Aorta (tissue), 5 donors: ENCODE measurements at places on chromosomes 6 and 20. TPM values are rescaled to one million over a fixed set of nuclear protein-coding genes. Genes with fewer than 3 reads are reported as not detected.

DNA sequence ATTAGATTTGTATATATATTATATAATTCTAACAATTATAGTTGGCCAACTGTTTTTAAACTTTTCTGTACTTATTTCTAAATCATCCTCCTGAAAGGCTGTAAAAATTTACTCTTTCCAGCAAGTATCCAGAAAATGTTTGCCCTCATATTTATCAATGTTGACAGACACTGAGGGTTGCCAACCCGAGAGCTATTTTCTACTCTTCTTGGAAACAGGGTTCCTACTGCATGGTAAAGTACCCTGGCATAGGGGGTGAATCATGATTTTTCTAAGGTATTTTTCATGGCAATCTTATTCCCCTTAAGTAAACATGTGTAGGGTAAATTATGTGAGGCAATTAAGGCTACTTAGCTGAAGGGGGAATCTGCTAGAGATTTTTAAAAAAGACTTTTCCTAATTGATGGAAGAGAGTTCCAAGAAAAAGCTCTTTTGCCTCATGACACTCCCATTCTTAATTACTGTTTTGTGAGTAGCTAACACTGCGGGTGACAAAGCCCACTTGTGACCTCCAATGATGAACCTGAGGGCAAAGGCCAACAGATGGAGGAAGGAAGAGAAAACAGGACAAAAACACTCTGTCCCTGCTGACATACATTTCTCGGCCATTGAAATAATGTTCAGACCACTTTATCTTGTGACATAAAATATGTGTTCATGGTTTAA is 37.9 kb downstream of the GPX5 start:
- no peaks in the 10 kb centered on the region for H3K36me3 ChIP-seq
- H3K4me1 ChIP-seq = no peaks in the 10 kb centered on the region
- H3K27ac ChIP-seq = no peak overlapping the region
- DNase-seq = no peak

DNA sequence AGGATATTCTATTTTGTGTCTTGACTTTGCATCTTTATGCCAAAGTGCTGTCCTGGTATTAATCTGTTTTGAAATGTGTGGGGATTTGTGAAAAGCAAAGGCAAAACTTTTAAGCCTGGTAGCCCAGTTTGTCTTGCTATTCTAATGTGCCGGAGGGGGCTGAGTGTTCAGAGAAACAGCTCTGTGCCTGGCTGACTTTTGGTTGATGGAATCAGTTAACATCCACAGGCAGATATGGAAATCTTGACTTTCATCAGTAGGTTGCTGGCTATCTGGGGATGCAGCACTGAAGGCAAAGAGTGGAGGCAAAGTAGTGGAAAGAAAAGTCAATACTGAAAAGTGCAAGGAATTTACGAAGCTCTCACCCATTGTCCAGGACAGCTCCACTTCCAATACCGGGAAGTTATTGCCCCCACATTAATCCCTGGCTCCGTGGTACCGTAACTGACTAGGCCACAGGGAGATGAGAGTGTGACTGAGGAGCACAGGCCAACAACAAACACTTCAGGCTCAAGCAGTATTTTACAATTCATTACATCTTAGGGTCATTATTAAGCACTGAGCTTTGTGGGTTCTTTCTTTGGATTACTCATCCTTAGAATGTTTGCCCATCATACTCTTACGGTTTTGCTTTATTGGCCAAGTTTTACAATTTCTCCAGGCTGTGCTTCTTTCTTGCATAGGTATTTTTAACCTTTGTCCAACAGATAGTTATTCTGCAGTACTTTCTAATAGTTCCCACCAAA is 164.6 kb downstream of the MTFR2 start:
- H3K27ac ChIP-seq = no peak overlapping the region
- H3K36me3 ChIP-seq = no peaks in the 10 kb centered on the region
- no peaks in the 10 kb centered on the region for H3K4me1 ChIP-seq
- no peak for DNase-seq

DNA sequence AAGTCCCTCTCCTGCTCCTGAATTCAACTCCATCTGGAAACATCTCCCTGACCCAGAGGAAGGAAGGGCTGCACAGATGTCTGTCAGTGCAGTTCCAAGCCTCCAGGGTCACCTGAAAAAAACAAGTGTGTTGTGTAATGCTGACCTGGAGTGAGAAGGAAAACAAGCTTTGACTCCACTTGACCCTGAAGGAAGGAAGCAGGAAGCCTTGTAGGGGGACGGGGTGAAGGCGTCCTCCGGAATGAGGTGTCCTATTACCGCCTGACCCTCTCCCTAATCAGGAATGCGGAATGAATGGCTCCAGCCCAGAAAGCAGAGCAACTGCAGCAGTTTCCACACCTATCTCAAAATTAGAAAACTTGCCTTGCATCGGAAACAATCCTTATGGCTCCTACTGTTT is 13.9 kb upstream of the ADGRF5 start:
- no peak overlapping the region for H3K4me3 ChIP-seq
- DNase-seq = no peak
- H3K4me1 ChIP-seq = peaks cover 3% of the 10 kb centered on the region
- H3K27me3 ChIP-seq = no peaks in the 10 kb centered on the region

DNA sequence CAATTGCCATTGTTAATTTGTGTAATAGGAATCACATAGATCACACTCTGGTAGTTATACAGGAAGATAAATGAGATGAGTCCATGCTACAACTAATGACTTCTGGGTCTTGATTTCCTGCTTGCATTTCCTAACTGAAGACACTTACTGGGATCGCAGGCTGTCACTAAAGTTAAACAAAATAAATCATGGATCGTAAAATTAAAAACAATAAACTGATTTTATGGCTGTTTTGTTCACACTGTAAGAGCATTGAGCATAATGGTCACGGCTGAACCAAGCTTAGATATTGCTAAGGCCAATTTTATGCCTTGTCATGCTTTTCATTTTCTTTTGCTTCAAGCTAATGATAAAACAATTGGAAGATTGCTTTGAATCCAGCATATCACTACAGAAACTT is 332.5 kb upstream of the CITED2 start:
- no peak overlapping the region for H3K4me3 ChIP-seq
- H3K27me3 ChIP-seq = no peaks in the 10 kb centered on the region
- no peaks in the 10 kb centered on the region for H3K36me3 ChIP-seq
- DNase-seq = no peak

- no peaks in the 10 kb centered on the region for H3K27me3 ChIP-seq
- DNase-seq = peak; percentile 59
- H3K4me3 ChIP-seq = no peak overlapping the region
- H3K36me3 ChIP-seq = no peaks in the 10 kb centered on the region
- H3K27ac ChIP-seq = no peak overlapping the region
These were observed 15.5 kb upstream of the SERPINB1 start for GRCh38 chr6:2857185-2857579.

GRCh38 chr20:59565768-59566461 is 38.4 kb upstream of the PHACTR3 start:
- H3K27me3 ChIP-seq = no peaks in the 10 kb centered on the region
- no peak overlapping the region for H3K27ac ChIP-seq
- no peaks in the 10 kb centered on the region for H3K4me1 ChIP-seq
- DNase-seq = no peak

Gene NOL7
- 47.4 TPM for total RNA-seq

- DNase-seq = no peak
- no peaks in the 10 kb centered on the region for H3K27me3 ChIP-seq
- H3K4me1 ChIP-seq = no peaks in the 10 kb centered on the region
- no peak overlapping the region for H3K27ac ChIP-seq
These were observed 1058.0 kb upstream of the FLRT3 start for GRCh38 chr20:15395457-15395856.

DNA sequence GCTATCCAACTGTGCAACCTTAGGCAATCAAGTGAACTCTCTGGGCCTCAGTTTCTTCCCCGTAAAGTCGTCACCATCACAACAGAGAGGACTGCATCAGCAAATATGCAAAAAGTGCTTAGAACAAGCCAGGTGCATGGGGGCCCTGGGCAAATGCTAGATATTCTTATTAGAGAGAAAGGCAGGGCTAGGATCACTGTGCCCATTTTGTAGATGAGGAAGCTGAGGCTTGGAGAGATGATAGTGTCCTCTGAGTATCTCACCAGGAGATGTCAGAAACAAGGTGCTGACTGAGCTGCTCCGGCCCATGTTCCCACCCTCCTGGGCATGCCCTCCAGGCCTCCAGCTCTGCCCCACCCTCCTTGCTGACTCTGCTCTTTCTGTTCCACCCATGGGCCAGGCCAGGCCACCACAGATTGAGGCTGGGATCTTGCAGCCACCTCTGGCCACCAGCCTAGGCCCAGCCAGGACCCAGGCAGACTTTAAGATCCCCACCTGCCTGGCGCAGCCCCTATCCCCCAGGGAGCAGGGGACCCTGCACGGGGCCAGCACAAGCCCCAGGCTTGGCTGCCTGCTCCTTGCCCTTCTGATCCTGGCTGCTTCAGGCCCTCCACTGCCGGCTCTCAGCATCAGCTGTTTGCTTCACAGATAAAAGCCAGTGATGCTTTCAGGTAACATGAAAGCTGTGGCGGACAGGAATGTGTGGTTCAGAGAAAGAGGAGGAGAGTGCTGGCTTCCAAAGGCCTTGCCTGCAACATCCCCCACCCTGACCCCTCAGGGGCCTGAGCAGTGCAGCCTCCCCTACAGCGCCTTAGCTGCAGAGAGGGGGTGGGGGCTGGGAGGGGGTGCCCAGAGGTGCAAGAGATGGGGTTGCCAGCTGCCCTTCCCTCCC is 47.6 kb downstream of the GRM4 start:
- H3K4me1 ChIP-seq = no peaks in the 10 kb centered on the region
- no peak overlapping the region for H3K4me3 ChIP-seq
- H3K27me3 ChIP-seq = no peaks in the 10 kb centered on the region
- no peak overlapping the region for H3K27ac ChIP-seq
- DNase-seq = no peak

DNA sequence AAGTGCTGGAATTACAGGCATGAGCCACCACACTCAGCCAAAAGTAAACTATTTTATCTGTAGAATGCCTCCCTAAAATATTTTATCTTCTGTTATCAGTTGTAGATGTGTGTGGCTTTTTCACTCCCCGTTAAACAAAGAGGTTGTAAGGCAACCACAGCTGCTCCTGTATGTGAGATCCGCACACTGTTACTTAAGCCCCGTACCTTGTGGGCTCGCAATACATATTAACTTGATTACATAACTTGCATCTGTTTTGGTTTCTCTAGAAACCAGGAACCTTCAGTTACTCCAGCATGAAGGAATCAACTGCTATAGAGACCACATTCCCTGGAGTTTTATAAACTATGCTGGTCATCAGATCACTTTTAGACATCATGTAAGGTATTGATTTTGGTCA is 420.1 kb upstream of the SLC35B3 start:
- H3K36me3 ChIP-seq = no peaks in the 10 kb centered on the region
- H3K4me1 ChIP-seq = no peaks in the 10 kb centered on the region
- no peaks in the 10 kb centered on the region for H3K27me3 ChIP-seq

DNA sequence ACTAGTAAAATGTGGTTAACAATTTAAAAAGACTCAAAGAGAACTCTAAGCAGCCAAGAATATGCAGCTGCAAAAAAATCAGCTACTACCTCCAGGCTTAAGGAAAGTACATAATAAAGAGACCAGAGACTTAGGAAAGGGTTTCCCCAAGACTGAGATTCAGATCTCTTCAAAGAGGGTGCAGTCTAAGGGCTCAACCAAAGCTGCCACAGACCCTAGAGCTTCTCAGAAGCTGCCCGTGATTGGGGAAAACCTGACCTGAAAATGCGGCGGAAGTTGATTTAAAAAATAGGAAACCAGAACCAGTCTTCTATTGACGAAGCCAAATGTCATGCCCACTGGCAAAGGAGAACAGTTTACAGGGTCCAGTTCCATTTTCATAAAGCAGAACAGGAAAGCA is 516.8 kb upstream of the MARCKS start:
- DNase-seq = no peak
- no peak overlapping the region for H3K4me3 ChIP-seq
- no peak overlapping the region for H3K27ac ChIP-seq

Gene RCAN2
- 87.3 TPM for total RNA-seq

Gene BTN1A1
- not detected for total RNA-seq

DNA sequence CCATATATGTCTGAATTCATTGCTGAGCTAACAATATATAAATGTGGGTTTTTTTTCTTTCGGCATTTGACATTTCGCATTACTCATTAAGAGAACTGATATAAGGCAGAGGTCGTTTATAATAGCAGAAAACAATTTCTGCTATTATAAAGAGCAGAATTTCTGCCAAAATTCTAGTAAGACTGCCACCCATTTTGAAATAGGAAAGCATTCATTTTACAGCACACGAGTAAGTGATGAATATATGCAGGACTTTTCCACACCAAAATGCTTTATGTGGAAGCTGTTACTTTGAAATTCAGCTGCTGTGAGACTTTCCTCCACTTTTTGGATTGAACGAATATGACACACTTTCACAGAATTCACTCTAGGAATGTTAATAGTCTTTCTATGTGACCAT is 610.9 kb upstream of the MAN1A1 start:
- no peaks in the 10 kb centered on the region for H3K4me1 ChIP-seq
- DNase-seq = no peak
- no peaks in the 10 kb centered on the region for H3K36me3 ChIP-seq
- H3K27ac ChIP-seq = no peak overlapping the region
- no peak overlapping the region for H3K4me3 ChIP-seq
- H3K27me3 ChIP-seq = no peaks in the 10 kb centered on the region

- H3K27me3 ChIP-seq = no peaks in the 10 kb centered on the region
- no peak for DNase-seq
- no peaks in the 10 kb centered on the region for H3K4me1 ChIP-seq
- no peak overlapping the region for H3K4me3 ChIP-seq
These were observed 21.8 kb downstream of the TGM2 start for GRCh38 chr20:38143238-38143645.

DNA sequence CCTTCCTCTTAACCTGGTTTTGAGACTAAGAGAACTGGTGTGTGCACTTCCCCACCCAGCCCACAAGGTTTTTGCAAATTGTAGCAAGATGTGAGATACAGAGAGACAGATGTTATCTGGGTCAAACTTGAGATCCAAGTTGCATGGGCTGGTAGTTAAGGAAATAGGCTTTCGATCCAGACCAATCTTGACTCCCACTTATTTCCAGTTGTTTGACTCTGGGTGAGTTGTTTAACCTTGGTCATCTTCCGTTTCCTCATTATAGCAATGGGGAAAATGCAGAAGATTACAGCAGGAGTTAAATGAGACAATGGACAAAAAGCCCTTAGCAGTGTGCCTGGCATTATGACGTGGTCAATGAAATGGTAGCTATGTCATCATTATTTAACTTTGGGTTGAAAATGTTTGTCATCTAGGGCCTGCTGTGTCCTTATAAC is 1.7 kb downstream of the SNX21 start:
- H3K4me3 ChIP-seq = peak overlapping the region; percentile 62
- DNase-seq = no peak
- no peaks in the 10 kb centered on the region for H3K27me3 ChIP-seq
- no peaks in the 10 kb centered on the region for H3K4me1 ChIP-seq
- H3K27ac ChIP-seq = no peak overlapping the region

Gene SNAP25
- total RNA-seq = 10.9 TPM

- no peak overlapping the region for H3K4me3 ChIP-seq
- H3K36me3 ChIP-seq = no peaks in the 10 kb centered on the region
- H3K27ac ChIP-seq = no peak overlapping the region
- H3K27me3 ChIP-seq = no peaks in the 10 kb centered on the region
- DNase-seq = no peak
- no peaks in the 10 kb centered on the region for H3K4me1 ChIP-seq
These were observed 10.5 kb upstream of the HSF2 start for GRCh38 chr6:122388945-122389344.

Gene KCNB1
- 0.65 TPM for total RNA-seq

- no peak overlapping the region for H3K27ac ChIP-seq
- no peak overlapping the region for H3K4me3 ChIP-seq
- no peaks in the 10 kb centered on the region for H3K27me3 ChIP-seq
- DNase-seq = no peak
- H3K36me3 ChIP-seq = no peaks in the 10 kb centered on the region
- no peaks in the 10 kb centered on the region for H3K4me1 ChIP-seq
These were observed 139.1 kb downstream of the GMPR start for GRCh38 chr6:16377470-16377869.
